PC-9 (cell line): ENCODE measurements at places on chromosomes 1 and 21. TPM values are rescaled to one million over a fixed set of nuclear protein-coding genes. Genes with fewer than 3 reads are reported as not detected.

SAMSN1 gene
- 0.41 TPM in 1 of 2 replicates, not detected in the other for total RNA-seq

DNA sequence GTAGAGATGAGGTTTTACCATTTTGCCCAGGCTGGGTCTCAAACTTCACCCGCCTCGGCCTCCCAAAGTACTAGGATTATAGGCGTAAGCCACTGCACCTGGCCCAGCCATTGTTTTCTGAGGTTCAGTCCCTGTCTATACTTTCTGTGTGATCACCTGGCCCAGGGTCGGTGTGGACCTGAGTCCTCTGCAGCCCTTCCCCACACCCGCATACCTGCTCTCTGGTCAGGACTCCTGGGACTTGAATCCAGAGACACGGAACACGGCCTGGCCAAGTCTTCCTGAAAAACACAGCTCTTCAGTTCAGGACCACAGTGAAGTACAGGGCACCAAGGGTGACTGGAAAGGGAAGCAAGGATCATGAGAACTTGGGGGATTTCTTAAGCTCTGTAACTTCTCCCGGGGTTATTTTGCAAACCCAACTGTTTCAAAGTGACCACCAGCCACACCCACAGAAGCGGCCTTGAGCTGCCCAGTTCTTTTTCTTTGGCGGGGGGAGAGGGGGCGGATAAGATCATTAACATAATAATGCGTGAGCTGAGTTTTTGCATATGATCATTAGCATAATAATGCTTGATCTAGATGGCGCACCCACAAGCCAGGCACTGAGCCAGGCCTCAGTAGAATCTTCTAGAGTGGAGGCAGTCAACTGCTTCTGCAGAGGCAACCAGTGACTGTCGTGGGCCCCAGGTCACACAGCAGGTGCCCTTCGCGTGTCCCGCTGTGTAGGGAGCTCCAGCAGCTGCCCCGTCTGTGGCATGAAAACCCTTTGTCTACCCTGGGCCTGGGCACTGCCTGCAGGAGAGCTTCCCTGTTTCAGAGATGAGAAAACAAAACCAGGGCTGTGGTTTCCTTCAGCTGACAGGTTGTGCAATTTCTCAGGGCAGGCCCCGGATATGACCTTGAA, 1.7 kb upstream of the NADK start:
- H3K36me3 ChIP-seq: no peaks in the 10 kb centered on the region
- H3K27ac ChIP-seq: peak overlapping the region; percentile 87
- peak; percentile 60 for DNase-seq
- H3K27me3 ChIP-seq: no peaks in the 10 kb centered on the region

SHE gene
- not detected in 2 replicates for total RNA-seq

NFIA gene
- 26.7 and 32.8 TPM in 2 replicates for total RNA-seq

DNA sequence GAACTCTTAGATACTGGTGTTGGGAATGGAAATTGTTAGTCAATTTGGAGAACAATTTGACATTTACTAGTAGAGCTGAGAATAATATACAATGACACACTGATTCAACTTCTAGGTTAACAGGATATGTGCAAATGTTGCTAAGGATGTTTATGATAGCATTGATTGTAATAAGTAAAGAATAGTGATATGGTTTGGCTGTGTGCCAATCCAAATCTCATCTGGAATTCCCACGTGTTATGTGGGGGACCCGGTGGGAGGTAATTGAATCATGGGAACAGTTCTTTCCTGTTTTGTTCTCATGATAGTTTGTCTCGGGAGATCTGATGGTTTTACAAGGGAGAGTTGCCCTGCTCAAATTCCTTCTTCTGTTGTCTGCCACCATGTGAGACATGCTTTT, 302.4 kb upstream of the TMPRSS15 start:
- DNase-seq: no peak
- H3K27me3 ChIP-seq: no peaks in the 10 kb centered on the region
- H3K4me1 ChIP-seq: no peaks in the 10 kb centered on the region
- no peaks in the 10 kb centered on the region for H3K36me3 ChIP-seq

- DNase-seq: peak; percentile 89
- H3K4me3 ChIP-seq: peak overlapping the region; percentile 48; the same call in 1 of the 2 replicates
- no peaks in the 10 kb centered on the region for H3K36me3 ChIP-seq
- no peaks in the 10 kb centered on the region for H3K27me3 ChIP-seq
Measured at GRCh38 chr1:19010995-19011844, 54.7 kb upstream of the IFFO2 start.

KRTAP21-2 gene
- not detected in 2 replicates for total RNA-seq

DNA sequence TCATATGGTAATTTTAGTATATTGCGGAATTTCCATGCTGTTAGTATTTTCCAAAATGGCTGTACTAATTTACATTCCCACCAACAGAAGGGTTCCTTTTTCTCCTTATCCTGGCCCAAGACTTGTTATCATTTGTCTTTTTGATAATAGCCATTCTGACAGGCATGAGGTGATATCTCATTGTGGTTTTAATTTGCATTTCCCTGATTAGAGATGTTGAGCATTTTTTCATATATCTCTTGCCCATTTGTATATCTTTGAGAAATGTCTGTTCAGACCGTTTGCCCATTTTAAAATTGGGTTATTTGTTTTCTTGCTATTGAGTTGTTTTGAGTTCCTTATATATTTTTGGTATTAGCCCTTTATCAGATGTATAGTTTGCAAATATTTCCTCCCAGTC, 14.0 kb downstream of the CAPZA1 start:
- H3K36me3 ChIP-seq: peaks cover 39% of the 10 kb centered on the region
- no peak for DNase-seq
- H3K27ac ChIP-seq: no peak overlapping the region
- no peaks in the 10 kb centered on the region for H3K27me3 ChIP-seq
- peaks cover 40% of the 10 kb centered on the region for H3K4me1 ChIP-seq

NBPF12 gene
- 5.9 and 6.7 TPM in 2 replicates for total RNA-seq

LCE7A gene
- total RNA-seq: not detected in 2 replicates

KCNK2 gene
- 0.48 and 0.90 TPM in 2 replicates for total RNA-seq

GRCh38 chr1:21703318-21703963, 34.3 kb upstream of the RAP1GAP start:
- no peak overlapping the region for H3K4me3 ChIP-seq
- no peaks in the 10 kb centered on the region for H3K27me3 ChIP-seq
- 0 out of 2 replicates have a peak overlapping the region, but pooled peaks have one; percentile 4 for H3K27ac ChIP-seq
- no peaks in the 10 kb centered on the region for H3K4me1 ChIP-seq
- H3K36me3 ChIP-seq: no peaks in the 10 kb centered on the region

DNA sequence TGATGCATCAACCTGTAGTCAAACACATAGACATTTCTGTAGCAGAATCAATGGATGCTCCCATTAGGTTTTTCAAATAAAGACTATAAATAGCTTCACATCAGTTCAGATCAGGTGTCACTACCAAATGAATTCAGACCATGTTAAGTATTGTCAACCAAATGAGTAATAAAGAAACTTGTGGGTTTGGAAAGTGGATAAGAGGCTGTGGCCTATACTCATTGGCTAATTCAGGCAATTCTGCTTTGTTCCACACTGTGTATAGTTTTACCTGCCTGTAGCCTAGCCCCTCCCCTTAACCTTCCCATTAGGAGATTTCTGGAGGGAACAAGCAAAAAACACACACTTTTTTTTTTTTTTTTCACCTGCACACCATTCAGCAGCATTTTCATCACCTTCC, 321.2 kb downstream of the HLX start:
- H3K4me1 ChIP-seq: no peaks in the 10 kb centered on the region
- DNase-seq: no peak
- no peaks in the 10 kb centered on the region for H3K36me3 ChIP-seq
- no peak overlapping the region for H3K27ac ChIP-seq
- H3K4me3 ChIP-seq: no peak overlapping the region

- H3K27me3 ChIP-seq: no peaks in the 10 kb centered on the region
- DNase-seq: no peak
- no peak overlapping the region for H3K27ac ChIP-seq
- H3K36me3 ChIP-seq: no peaks in the 10 kb centered on the region
Measured at GRCh38 chr1:25563330-25564215, 20.2 kb downstream of the LDLRAP1 start.
